ENCODE measurements at places on chromosomes 7 and 10.

- DNase-seq, result no peak
These were observed 48.4 kb downstream of the SHH start for GRCh38 chr7:155763691-155764437.

- DNase-seq, result no peak
These were observed 85.1 kb downstream of the WASHC2A start for GRCh38 chr10:50152792-50153272.

DNA sequence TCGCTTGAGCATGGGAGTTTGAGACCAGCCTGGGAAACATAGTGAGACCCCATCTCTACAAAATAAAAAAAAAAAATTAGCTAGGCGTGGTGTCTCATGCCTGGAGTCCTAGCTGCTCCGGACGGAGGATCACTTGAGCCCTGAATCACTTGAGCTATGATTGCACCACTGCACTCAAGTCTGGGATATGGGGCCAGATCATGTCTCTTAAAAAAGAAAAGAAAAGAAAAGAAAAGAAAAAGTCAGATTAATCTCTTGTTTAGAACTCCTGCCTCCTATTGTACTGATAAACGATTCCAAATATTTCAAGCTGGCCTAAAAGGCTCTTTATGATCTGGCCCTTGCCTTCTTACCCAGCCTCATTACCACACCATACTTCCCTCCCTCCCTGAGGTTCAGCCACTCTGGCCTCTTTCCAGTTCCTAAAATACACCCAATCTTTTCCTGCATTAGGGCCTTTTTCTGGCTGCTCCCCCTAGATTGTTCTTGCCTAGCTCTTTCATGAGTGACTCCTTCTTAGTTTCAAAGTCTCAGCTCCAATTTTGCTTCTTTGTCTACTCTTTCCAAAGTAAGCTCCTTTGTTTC lies 41.7 kb downstream of the VCL start:
- DNase-seq, result no peak

GRCh38 chr10:48555310-48556042 lies 49.4 kb downstream of the ARHGAP22 start:
- no peak for DNase-seq

GRCh38 chr7:19369182-19369581 lies 224.0 kb upstream of the FERD3L start:
- DNase-seq, result no peak

DNA sequence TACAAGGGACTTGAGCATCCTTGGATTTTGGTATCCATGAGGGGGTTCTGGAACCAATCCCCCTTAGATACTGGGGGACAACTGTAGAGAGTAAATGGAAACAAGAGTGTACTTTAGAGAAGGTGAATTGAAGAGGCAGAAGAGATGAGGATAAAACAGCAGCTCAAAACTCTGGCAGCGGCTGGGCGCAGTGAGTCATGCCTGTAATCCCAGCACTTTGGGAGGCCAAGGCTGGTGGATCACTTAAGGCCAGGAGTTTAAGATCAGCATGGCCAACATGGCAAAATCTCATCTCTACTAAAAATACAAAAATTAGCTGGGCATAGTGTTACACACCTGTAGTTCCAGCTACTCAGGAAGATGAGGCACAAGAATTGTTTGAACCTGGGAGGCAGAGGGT lies 218.7 kb downstream of the GALNT17 start:
- no peak for DNase-seq

GRCh38 chr10:67306588-67307205 lies 380.9 kb downstream of the LRRTM3 start:
- no peak for DNase-seq

Measured in stimulated activated CD8-positive, alpha-beta memory T cell treated with anti-CD3 and anti-CD28 coated beads, Interleukin-15, amount 100 ng/mL, for 1 hour (primary cell).